ENCODE measurements at places on chromosomes 5 and 9.

DNA sequence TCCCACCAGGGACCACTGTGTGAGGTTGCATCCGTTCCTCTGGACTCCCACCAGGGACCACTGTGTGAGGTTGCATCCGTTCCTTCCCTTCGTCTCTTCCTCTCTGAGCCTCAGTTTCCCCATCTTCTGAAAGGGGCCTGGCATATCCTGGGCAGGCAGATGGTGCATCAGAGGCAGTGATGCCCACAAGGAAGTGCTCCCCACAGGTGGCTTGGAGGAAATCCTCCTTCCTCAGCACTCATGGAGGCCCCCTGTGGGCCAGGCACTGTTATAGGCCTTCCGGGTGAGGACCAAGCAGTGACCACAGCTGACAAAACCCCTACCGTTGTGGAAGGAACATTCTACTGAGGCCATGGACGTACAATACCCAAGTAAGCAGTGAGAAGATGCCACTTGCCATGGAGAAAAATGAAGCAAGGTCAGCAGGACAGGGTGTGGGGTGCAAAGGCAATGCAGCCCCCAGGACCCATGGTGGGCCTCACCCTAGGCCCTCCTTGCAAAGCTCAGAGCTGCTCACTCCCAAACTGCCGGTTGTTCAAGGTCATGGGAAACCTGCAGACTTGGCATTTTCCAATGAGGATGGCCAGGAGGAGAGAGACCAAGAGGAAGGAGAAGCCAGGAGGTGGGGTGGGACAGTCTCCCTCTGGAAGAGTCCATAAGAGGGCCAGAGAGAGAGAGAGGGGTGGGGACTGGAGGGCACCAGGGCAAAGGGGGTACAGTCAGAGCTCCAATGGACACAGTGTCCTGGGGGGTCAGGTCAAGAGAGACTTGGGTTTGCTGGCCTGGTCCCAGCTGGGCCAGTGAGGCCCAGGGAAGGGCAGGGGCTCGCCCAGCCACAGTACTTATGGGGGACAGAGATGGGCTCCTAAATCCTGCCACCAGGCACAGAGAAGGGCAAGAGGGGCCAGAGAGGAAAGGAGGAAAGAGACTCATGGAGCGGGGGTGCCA, 51.1 kb downstream of the C9orf50 start:
- no peak for DNase-seq

GRCh38 chr5:136205061-136205702, 12.2 kb upstream of the SMIM32 start:
- DNase-seq = no peak

DNA sequence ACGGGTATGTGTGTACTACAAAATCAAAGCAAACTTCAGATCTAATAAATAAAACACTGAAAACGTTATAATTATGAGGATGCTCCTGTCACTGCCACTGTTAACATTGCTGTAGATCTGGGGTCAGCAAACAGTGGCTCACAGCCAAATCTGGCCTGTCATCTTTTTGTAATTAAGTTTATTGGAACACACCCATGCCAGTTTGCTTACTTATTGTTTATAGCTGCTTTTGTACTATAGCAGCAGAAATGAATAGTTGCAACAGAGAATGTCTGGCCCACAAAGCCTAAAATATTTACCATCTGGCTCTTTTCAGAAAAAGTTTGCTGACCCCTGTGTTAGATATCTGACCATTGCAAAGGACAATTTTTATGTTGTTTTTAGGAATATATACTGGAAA, 32.1 kb downstream of the PRRC1 start:
- no peak for DNase-seq

- DNase-seq = no peak
These were observed 31.1 kb upstream of the PCA3 start for GRCh38 chr9:76733096-76733495.

GRCh38 chr5:78806544-78806943, 158.0 kb upstream of the LHFPL2 start:
- no peak for DNase-seq

GRCh38 chr5:103391659-103392058, 133.1 kb downstream of the MACIR start:
- DNase-seq = peak; percentile 79

DNA sequence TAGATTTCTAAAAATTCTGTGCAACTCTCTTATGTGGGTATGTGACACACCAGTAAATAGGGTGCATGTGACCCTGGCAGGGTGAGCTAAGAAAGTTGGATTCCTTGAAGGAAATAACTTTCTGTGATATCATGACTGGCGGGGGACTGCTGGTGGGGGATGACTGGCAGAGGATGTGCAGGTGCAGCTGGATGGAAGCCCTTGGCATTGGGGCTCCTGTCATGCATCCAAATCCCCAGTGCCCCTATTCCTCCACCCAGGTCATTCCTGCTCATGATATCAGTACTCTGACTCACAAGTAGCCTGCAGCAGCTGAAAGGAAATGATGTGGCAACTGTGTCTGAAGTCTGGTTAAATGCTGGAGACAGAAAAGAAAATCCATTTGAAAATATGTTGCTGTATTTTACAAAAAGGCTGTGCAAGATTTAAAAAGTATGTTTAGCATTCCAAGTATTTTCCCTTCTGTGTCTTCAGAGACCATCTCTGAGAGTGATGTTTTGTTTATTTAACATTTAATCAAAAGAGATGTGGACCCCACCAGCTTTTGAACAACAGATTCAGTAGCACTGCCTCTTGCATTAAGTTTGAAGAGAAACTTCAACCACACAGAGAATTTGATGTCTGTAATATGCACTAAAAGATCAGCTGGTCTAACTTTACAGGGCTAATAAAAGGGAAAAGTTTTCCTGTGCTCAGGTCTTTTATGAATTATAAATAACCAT, 17.9 kb upstream of the ZSWIM6 start:
- no peak for DNase-seq

DNA sequence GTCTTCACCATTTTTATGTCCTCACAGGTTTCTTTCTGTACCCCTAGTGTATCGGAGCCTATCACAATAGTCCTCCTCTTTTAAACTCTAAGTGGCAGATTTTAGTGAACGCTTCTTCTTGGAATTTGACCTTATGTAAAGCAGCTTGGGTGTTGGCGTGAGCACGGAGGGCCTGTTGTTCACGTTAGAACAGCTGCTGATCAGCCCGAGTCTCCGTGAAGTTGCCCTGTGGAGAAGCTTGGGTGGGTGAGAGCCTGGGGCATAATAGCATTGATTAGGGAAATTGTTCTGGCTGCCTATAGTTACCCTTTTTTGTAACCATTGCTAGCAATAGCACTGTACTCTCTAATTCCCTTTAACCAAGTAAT, 167.0 kb upstream of the OTULINL start:
- no peak for DNase-seq

- DNase-seq = no peak
These were observed 7.1 kb downstream of the TLE4 start for GRCh38 chr9:79578891-79579290.

DNA sequence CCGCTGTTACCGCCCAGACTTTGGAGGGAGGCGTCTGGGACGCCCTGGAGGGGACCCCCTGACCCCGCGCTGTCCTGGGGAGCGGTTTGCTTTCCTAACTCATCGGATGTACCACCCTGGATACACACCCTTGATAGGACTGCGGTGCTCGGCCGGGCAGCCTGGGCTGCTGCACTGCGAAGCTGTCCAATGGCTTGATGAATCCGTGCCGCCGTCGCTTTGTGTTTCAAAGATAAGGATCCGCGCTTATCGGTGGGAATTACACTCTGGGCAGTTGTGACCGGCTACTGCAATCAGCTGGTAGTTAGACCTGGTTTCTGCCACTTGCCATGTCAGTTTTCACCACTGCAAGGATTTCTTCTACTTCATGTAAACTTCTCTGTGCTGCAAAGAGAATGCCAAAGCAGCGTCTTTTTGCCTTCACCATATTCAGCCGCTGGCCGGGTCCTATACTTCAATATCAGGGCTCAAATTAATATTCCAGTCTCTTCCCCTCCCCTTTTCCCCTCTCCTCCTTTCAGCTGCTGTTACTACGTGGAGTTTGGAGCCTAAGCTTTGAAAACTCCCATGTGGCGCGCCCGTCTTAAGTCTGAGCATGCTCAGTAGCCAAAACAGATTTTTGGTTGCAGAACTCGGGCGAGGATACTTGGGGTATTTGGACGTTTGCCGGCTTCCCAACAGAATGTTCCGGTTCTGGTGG, 727 bp downstream of the SMAD5 start:
- peak; percentile 26 for DNase-seq

- DNase-seq = no peak
These were observed 75.0 kb upstream of the DAB2IP start for GRCh38 chr9:121576281-121577075.

GRCh38 chr5:134226441-134227192, 744 bp upstream of the PPP2CA start:
- no peak for DNase-seq

DNA sequence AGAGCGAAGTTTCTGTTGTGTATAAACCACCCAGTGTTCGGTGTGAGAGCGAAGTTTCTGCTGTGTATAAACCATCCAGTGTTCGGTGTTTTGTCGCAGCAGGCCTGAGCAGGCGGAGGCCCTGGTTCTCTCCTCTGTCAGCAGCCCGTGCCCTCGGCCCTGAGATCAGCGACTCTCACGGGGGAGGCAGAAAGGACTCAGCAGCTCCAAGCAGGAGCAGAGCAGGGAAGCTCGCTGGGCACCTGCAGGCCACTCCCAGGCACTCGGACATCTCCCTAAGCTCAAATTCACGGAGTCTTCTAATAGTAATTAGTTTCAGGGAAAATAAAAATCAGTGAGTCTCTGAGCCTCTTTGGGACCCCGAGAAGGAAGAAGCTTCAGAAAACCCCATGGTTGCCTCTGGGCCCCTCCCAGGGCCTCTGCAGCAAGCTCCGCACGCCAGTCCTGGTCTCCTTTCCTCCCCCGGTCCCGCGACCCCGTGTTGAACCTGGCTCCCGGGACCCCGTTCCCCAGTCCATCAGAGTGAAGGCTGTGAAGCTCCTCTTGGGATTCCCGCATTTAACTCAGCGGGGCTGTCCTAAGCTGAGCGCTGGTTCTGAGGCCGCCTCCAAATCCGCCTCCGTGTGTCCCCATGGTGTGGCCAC, 81.9 kb upstream of the ADAMTS2 start:
- no peak for DNase-seq

DNA sequence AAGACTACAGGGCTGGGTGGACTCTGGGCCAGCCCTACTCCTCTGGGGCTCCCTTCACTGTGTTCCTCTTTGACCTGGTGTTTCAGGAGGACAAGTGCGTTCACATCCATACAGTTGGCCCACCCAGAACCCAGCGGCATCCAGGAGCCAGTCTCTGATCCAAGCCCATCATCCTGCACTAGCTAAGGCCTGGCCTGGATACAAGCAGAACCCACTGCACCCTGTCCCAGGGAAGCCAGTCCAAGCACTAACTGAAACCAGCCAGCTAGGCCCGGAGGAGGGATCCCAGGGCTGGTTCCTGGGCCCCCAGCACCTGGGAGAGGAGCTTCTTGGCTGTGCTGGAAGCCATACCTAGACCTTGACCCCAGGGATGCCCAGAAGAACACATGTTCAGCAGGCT, 4.1 kb upstream of the GBGT1 start:
- DNase-seq = no peak

GRCh38 chr9:133822430-133823065, 84.4 kb upstream of the SARDH start:
- DNase-seq = no peak

DNA sequence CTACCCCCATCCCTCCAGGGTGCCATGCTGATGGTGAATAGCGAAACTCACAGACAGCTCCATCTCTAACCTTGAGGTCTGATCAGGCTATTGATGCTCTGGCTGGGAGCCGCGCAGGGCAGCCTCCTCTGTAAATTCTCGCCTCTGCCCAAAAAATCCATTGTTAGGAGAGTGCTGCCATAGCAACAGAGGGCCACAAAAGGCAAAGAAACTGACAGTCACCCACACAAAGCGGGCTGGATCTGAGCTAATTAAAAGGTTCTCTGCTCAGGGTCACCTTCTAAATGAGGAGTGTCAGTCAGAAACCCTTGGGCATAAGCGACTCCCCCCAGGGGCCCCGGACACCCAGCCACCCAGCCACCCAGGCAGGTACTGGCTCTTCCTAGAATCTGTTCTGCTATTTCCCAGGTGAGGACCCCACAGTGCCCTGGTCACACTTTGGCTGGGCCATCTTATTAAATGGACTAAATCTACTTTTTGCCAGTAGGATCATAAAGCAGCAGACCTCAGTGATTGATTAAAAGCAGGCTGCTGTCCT, 126.7 kb downstream of the MED10 start:
- no peak for DNase-seq

DNA sequence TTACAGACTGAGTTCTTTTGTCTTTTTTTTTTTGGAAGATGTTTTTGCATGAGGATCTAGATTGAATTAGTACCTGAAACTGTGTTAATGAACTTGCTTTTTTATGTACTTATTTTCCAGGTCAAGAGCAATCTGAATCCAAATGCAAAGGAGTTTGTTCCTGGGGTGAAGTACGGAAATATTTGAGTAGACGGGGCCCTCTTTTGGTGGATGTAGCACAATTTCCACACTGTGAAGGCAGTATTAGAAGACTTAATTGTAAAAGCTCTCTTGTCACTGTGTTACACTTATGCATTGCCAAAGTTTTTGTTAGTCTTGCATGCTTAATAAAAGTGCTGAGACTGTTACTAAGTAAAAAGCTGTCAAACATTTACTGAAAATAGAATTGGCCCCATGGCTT, 14.5 kb downstream of the SLC23A1 start:
- no peak for DNase-seq

DNA sequence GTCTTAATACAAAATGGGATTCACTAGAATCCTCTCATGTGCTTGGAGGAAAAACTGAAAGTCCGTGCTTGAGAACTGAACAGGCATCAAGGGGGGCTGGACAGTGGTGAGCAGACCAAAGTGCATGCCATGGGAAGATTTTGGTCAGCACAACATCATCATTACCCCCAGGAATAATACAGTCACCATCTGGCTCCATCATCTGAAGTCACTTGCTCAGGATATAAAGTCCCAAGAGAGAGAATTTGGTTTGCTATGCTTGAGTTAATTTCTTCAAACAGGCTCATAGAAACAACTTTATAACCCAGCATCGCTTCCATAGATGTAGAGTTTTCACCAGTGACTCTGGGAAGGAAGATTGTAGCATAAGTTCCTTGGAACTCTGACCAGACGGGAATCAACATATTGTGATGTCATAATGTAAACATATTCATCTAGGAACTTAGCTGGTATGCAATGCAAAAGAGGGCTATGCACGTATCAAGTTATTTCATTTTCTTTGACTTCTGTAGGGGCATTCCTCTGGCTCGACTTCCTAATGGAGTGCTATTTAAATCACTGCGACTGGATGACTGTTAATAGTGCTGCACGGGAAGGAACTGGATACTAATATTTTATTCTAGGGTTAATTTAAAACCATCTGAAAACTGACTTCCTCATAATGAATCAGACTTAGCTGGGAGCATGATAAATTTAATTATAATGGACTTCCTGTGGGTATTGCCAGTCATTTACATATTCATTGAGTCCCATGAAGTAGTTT, 145.2 kb downstream of the MTRR start:
- DNase-seq = no peak

GRCh38 chr9:27671636-27672035, 98.4 kb upstream of the C9orf72 start:
- DNase-seq = no peak
